IPS-NIHi11 (cell line): ENCODE measurements at places on chromosomes 3 and 15.

GRCh38 chr3:156033428-156033827, 87.0 kb upstream of the KCNAB1 start:
- no peak for DNase-seq

DNA sequence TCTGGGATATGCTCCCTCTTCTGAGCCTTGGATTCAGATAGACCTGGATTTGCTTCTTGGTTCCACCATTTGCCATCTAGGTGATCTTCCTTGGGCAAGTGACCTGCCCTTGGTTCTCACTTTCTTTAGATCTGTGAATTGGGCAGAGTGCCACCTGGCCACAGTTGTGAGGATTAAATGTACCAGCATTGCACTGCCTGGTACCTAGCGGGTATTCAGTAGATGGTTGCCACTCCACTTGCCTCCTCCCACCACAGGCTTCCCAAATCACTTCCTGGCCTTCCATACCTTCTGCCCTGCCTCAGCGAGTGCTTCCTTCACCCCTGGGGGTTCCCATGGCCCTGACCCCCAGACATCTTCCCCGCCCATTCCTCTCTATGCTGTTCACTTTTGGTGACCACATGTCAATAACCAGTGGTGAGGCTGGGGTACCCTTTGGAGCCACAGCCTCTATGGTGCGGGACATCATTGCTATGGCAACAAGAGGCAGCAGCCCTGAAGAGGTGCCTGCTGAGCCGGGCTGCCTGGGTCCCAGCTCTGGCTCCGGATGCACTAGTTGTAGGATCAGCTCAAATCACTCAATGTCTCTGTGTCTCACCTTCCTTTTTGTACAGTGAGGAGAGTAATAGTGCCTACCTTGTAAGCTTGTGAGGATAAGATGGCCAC, 40.5 kb downstream of the CMTM7 start:
- no peak for DNase-seq

- no peak for DNase-seq
Observed at GRCh38 chr3:41213588-41213987, 14.3 kb downstream of the CTNNB1 start.

- DNase-seq = no peak
Observed at GRCh38 chr3:45125550-45126026, 20.6 kb downstream of the CDCP1 start.

DNA sequence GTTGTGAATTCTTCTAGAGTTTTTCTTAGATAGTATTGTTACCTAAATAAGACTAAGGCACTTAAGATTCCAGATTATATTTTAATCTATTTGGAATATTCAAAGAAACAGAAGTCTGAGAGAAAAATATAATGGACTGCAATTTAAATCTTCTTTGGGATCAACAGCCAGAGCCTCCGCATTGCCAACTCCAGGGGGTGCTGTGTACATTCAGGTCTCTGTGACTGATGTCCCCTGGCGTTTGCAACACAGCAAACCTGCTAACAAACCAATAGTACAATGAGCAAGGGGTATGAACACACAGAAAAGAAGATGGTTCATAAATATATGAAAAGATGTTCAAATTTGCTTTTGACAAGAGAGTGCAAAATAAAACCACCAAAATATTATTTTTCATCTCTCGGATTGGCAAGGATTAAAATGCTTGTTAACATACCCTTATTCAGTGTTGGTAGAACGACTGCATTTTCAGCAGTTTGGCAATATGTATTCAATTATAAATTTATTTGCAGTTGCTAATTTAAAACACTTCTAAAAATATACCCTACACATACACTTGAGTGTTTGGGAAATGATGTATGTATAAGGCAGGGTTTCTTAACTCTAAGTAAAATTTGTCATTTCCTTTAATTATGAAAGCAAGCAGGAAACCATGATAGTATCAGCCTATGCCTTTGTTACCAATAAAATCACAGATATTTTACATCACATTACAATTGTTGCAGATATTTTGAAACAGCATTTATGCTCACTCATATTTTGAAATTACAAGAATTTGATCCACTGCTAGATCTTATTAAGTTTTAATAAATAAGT, 16.1 kb upstream of the TM4SF1 start:
- peak; percentile 72 for DNase-seq

- DNase-seq = peak; percentile 97
Observed at GRCh38 chr15:29139540-29140459, 129.8 kb downstream of the NSMCE3 start.

DNA sequence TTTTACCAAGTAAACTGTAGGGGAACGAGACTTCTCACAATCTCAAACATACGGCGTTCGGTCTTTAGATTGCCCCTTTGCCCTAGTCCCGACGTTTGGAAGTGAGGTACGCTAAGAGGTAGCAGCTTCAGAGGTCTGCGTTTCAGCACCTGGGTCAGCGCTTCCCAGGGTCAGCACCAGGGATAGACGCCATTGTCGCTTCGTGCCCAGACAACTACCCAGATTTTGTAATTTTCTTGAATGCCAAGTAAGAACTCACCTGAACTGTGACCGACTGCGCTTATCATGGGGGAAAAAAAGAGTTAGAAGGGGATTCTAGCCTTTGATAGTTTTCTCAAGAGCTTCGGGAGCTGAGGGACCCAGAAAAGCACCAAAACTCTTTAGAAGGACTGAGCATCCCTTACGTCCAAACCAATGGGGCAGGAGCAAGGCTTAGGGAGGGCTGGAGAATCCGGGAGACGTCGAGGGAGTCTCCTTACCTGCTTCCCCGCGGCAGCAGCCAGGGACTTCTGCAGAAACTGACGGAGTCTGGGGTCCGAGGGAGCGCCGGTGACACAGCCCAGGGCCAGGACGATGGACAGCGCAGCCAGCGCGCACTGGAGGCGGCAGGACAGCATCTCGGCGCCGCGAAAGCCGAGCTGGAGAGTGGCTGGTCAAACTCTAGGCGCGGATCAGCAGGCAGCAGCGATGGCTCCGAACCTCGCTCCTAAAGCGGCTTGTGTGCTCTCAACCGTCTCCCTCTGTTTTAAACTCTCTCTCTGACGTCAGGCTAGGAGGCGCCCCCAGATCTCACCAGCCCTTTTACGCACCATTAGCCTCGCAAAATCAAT, at the start of gene SST:
TSS of gene SST (minus strand) at position 720 of the 830 bp plus-strand sequence. CDS start at position 617, 103 bp downstream.
- peak; percentile 85 for DNase-seq

DNA sequence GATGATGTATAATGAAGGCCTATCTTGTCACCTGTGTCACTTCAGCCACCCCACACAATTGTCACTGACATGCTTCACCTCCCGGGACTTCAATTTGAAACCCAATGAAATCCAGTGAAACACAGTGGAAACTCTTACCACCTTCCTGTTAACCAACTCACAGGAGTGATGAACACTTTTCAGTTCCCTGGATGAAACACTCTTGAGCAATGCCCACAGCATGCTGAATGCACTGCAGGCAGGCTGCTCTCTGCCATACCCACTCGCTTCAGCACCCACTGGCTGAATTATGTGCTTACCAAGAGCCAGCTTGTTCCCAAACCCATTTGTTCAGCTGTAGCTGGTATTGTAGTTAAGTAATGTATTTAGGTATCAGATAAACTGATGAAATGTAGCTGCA, 47.0 kb downstream of the MAP2K1 start:
- DNase-seq = no peak

DNA sequence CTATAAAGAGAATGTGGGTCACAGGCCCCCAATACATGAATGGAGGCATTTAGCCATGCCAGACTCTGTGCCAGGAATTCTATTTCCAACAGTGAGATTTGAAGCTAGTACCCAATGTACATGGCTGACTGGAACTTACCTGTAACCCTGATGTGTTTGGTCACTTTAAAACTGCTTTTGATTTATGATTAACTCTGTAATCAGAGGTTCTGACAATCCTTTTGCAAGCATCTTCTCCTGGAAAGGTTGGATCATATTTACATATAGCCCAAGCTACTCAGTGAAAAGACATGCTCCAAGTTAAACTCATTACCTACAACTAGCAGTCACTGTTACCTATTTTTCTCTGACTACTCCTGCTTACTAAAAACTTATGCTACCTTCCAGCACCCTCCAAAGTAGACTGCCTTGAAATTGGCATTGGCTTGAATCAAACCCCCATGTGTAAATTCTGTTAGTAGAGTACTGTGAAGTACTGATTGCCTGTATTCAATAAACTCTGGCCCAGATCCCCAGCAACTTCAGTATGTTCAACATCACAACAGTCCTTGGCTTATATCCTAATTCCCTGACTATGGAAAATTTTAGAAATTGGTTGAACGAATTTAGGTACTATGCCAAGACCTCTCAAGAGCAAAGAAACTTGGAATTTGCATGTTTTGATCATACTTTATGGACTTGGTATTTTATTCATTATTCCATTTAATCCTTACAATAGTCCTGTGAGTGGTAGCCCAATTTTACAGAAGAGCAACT, 665.6 kb upstream of the NECTIN3 start:
- no peak for DNase-seq

DNA sequence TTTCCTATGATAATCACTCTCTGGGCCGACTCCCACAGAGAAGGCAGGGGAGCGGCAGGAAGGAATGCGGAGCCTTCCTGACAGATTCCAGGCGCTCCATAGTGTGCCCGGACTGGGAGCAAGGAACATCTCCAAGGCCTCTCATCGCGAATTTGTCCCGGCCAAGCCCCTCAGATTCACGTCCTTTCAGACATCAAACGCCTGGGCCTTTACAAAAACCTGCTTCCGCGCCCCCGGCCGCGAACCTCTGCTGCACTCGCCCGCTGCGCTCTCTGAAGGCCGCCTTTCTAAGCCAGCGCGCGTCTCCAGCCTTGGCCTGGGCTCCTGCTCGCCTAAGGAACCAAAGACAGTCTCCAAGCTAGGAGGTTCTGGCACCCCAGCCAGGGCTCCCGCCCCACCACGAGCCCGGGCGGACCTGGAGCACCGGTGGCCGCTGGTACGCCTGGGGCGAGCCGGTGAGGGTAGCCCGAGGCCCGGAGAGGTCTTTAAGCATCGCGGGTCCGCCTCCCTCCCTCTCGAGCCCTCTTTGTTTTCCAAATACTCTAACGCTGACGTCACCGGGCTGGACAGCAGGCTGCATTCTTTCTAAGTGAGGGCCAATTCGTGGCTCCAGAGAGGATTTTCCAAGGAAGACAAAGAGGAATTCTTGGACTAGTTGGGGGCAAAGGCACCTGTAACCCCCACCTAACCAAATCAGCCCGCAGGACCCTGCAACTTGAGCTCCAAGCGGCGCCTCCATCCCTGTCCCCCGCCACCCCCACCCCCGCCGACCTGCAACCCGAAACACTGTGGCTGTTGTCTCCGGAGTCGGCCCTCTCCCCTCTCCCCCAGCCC, 759 bp downstream of the AMOTL2 start:
- peak; percentile 89 for DNase-seq

DNA sequence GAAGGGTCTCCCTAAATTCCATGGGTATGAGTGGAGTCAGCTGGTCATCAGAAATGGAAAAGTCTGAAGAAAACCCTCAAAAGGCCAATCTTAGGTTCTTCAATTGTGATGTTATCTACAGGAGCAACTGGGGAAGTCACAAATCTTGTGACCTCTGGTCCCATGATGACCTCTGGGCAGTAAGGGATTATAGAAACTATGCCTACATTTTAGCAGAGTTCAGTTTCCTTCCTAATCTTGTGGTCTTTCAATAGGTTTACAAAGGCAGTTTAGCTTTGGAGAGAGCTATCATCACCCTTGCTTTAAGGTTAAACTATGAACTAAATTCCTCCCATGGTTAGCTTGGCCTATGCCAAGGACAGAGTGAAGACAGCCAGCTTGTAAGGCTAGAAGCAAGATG, 225.1 kb downstream of the DPH6 start:
- DNase-seq = no peak

GRCh38 chr15:47332481-47332880, 384.8 kb upstream of the SEMA6D start:
- DNase-seq = no peak

GRCh38 chr3:30710017-30710416, 103.6 kb downstream of the TGFBR2 start:
- DNase-seq = no peak

GRCh38 chr15:91660174-91660649, 193.3 kb upstream of the SLCO3A1 start:
- peak; percentile 28 for DNase-seq

GRCh38 chr3:130256821-130257340, 88.6 kb upstream of the COL6A5 start:
- no peak for DNase-seq

DNA sequence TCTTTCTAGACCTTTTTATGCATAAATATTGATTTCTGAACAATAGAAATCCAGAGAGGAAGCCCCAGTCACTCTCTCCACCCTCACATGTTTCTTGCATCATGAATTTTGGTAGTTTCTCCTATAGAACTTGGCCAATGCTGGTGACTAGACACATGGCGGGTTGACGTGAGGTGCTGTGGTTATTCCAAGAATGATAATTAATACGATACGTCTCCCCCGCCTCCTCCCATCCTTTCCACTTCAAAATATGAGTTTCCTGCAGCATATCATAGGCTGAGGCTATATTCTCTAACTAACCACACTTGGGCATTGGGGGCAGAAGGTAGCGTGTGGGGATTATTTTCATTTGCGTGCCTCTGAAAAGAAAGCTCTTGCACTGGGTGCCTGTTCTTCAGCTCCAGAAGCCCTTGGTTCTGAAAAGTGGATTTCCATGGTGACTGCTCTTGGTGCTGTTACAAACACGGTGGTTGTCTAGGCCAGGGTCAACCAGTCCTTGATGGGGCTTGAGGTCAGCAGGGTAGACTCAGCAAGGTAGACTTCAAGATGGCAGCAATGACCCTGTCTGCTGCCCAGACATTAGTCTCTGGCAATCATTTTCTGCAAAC, 5.3 kb downstream of the TNFSF10 start:
- no peak for DNase-seq

GRCh38 chr3:81299481-81299880, 462.0 kb downstream of the GBE1 start:
- DNase-seq = no peak

DNA sequence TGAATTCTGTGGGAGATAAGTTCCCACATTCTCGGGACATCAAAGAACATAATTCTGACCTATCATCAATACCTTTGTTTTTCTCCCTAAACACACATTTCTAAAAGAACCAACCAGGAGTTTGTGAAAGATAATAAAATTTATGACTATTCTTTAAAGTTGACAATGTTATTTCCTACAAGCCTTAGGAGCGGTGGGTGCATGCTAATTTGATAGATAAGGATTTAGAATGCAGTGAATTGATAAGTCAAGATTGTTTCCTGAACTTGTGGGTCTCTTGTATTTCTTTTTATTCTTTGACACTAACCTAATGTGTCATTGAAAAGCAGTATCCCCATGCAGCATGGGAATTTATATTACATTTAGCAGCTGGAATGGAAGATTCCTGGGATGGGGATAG, 10.3 kb upstream of the UBE2E2 start:
- no peak for DNase-seq
